ENCODE measurements at places on chromosomes 6 and 20.
A peak's percentile ranks its signal among the peaks of the same experiment; 100 is the strongest.

GRCh38 chr6:147167576-147168461 is 36.4 kb upstream of the STXBP5 start:
- no peak for DNase-seq

DNA sequence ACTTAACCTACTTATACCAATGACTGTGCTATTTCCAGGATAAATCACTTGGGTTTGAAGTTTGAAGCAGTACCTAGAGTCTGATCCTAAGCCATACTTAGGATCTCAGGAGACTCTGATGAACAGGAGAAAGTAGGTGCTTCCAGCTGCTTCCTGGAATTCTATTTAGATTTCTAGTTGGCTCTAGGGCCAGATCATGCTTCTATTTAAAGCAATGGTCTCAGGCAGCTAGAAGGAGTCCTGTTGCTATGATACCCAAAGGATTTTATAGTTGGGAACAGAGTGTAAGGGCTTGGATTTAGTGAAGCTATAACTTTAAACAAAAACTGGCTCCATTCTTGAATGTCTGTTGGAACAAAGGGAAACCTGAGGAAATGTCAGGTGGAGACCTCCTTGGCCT is 52.4 kb upstream of the TINAG start:
- DNase-seq: no peak

DNA sequence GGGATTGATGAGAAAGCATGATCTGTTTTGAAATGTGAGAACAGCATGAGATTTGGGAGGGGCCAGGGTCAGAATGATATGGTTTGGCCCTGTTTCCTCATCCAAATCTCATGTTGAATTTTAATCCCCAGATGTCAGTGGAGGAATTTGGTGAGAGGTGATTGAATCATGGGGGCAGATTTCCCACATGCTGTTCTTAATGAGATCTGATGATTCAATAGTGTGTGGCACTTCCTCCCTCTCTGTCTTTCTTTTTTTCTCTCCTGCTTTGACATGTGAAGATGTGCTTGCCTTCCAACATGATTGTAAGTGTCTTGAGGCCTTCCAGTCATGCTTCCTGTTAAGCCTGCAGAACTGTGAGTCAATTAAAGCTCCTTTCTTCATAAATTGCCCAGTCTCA is 1060.3 kb upstream of the CITED2 start:
- no peak for DNase-seq

DNA sequence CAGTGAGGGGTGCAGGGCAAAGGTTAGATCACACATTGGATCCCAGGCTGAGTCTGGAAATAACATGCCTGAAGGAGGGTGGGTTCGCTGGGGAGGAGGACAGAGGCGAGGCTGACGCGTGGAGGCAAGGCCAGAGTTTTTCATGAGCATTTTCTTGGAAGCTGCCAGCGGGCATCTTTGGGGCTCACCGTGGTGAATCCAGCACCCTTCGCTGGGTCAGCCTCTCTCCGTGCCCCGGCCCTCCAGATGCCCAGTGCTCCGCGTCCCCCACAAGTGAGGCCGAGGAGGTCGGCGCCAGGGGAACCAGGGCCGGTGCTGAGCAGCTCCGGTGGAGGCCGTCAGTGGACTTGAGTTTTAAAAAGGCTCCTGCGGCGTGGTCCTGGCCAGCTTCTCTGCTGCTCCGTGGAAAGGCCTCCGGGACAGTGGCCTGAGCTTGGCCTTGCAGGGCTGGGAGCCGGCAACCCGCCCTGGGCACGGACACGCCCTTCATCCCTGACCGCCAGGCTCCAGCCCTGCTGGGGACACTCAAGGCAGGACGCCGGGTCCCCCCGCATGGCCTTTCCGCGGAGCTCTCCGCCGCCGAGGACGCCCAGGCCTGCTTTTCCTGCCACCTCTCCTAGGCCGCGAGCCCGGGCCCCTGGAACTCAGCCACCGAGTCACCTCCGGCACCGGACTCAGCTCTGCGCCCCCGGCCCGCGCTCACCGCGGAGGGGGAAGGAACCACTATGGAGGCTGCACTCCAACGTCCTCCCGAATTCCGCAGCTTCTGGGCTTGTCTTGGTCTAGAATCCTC is 114.3 kb downstream of the THBS2 start:
- DNase-seq: no peak

- no peak for DNase-seq
These were observed 32.5 kb downstream of the PHACTR3 start for GRCh38 chr20:59636766-59637370.

DNA sequence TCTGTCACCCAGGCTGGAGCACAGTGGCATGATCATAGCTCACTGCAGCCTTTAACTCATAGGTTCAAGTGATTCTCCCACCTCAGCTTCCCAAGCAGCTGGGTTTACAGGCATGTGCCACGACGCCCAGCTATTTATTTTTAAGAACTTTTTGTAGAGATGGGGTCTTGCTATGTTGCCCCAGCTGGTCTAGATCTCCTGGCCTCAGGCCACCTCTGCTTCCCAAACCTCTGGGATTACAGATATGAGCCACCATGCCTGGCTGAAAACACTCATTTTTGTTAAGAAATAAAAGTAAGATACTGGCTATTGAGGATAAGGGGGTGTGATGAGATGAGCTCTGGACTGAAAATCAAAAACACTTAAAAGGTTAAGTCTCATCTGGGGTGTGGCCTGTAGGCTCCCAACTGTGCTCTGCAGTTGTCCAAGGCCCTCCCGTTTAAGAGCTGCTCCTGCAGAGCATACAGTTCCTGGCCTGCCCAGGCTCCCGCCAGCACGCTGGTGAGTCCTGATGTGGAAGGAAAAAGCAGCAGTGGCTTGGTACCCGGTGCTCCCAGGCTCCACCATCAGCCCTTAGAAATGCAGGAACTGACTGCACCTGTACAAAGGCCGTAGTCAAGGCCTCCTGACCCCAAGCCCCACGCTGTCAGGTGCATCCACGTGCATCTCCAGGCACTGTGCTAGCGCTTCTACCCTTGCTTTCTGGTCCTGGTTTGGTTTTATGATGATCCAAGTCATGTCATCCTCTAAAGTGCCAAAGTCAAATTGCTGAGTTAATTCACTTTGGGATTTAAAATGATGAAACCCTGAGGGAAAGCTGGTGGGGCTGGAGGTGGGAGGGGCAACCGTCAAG is 111.5 kb downstream of the TMEM242 start:
- DNase-seq: no peak

- DNase-seq: no peak
These were observed 2.3 kb downstream of the PXDC1 start for GRCh38 chr6:3749067-3749841.

DNA sequence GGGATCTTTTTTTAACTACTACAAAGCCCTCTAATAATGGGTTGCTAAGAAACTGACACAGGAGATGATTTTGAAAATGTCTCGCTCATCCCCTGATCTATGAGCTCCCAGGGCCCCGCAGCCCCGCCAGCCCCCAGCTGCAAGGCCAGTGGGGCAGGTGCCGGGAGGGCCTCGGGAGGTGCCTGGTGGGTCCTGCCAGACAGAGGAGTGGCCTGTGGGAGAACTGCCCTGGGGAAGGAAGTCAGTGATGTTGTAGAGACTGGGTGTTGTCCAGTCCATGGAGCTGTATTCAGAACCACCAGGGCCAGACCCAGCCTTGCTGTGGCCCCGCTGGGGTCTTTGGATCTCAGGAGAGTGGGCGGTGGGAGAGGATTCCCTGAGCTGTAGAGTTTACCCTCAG is 258.7 kb downstream of the TAF4 start:
- no peak for DNase-seq

DNA sequence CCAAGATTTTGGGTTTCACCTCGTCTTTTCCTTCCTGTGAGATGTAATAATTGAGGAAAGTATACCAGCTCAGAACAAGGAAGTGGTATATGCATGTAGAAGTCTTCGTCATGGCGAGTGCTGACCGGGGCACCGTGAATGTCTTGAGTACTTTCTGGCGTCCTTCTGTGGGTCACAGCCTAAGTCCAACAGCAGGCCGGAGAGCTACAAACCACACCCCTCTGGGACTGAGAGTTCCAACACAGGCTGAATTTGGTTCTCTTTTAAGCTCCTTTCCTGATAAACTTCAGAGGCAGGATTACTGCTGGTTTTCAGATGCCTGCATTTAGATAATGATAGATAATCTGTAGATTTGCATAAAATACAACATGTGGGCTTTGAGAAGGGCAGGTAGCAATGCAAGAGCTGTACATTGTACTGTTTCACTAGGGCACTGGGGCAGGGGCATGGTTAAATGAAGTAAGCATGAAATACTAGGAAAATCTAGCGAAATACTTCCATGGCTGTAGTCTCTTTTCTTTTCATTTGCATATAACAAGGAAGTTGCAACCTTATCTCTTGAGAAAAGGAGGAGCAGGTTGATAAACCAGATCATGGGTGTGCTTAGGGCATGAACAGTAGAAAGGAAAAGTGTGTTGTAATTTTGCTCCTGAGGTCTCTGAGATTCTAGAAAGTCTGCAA is at the start of gene ADTRP:
Gene ADTRP (minus strand): TSS at position 156 of the 681 bp plus-strand sequence. CDS start 44 bp downstream, at position 112.
- no peak for DNase-seq

DNA sequence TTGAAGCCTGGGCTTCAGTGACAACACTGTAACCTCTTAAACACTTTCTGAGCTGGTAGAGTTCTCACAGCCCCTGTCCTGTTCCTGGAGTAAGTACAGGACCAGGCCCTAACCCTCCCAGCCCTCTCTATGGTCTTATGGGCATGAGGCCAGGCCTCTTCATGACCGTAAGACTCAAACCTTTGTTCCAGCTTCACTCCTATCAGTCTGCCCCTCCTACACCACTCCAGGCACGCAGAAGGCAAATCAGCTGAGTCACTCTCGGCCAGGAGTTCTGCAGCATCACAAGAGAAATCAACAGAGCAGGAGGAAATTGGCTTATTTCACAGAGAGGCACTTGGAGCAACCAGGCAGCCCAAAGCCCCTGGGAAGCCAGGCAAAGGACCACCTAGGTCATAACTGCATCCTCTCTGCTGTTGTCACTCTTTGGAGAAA is 25.3 kb upstream of the CHD6 start:
- no peak for DNase-seq

- peak; percentile 83 for DNase-seq
These were observed at the start of gene DPM1 for GRCh38 chr20:50957798-50958614. TSS of gene DPM1 (minus strand) at chr20:50958532. CDS start at chr20:50958523, 9 bp downstream.

DNA sequence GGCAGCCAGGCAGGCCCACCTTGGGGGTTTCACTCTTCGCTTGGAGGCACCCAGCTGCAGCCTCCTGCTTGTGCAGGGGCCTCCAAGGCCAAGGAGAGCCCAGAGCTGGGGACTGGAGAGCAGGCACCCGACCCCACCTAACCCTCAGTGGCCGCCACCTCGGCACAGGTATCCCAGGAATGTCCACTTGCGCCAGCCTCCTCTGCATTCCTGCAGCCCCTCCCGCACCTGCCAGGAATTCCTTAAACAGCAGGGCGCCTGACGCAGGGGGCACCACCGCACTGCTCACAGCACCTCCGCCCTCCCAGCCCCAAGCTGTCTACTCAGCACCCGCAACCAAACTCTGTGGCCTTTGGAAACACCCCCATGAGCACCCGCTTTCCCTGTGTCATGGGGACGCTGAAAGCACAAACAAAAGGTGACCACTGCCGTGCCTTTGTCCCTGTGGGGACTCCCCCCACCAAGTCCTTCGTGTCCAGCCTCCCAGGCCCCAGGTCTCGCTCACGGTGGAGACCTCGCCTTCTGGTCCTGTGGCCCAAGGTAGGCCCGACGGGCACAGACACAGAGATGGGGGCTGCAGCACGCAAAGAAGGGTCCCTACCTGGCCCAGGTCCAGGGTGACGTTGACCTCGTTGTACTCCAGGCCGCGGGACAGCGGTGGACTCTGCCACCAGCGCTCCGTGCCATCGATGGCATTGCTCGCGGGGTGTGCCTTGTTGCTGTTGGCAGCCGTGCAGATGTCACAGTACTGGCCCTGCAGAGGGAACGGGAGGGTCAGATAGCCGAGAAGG is 5.1 kb downstream of the LAMA5 start:
- DNase-seq: no peak

GRCh38 chr20:11686820-11687543 is 230.7 kb upstream of the BTBD3 start:
- no peak for DNase-seq

DNA sequence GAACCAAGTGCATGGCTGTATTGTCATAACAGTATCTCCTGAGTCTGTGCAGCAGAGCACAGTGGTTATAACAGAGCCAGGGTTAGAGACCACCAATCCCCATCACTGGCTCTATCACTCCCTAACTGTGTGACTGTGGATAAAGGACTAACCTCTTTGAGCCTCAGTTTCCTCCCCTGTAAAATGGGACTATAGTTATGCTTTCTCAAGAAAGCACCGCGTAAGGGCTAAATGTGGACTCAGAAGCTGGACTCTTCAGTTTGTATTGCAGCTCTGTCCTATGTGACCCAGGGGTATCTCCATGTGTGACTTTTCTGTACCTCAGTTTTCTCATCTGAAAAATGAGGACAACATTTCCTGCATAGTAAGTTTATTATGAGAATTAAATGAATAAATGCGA is 59.9 kb downstream of the TRAM2 start:
- DNase-seq: no peak

DNA sequence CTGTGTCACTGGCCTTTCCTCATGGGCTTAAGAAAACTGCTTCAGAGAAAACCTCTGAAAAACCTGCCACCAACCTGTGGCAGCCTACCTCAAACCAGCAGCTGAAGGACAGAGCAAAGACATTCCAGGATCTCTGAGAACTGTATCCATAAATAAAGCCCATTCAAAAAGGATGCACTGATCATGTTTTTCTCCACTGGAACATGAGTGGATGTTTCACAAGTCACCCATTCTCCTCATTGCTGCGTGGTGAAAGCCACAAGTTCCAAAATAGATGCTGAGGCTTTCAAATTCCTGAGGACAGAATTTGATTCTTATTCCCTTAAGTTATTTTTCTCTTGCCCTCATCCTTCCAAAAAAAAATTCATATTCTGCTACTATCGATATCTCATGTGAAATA is 280.6 kb downstream of the KHDC1L start:
- DNase-seq: no peak

DNA sequence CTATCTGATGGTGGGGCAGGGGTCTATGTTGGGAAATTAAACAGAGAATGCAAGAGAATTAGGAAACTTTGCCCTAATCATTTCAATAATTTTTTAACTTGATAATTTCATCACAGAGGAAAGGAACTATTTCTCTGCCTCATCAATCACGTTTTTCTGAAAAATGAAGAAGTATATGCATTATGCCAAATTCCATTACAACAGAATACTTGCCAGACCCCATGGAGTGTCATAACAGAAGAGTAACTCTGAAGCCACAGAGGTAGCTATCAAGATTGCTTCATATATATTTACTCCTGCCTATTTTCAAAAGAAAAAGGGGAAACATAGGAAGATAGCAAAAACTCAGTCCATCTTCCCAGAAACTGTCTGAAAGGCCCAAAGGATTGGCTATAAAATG is 5.7 kb upstream of the USP49 start:
- DNase-seq: no peak

DNA sequence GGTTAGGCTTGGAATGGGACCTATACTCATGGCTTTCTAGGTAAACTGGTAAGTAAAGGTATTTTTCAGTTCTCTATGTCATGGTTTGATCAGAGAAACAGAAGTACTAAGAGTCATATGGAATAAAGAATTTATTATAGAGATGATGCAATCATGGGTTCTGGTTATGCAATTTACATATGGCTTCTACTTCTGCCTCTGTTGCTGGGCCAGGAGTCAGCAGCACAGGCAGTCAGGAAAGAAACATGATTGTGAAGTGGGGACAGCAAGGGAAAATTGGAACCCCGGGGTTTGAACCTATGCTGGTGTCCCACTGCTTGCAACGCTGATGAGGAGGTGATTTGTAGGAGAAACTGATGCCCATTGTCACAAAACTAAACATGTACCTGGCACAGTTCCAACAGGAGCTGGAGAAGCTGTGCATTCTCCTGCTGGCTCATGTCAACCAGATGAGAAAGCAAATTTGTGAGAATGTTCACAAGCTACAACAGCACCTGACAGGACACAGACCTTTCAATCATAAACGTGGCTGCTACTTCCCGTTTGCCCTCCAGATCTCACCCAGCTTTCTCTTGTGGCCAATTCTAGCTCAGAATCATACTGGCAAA is 887.1 kb downstream of the TFAP2A start:
- DNase-seq: no peak

- DNase-seq: no peak
These were observed 51.0 kb upstream of the CLDN20 start for GRCh38 chr6:155212616-155213380.

All from activated naive CD8-positive, alpha-beta T cell treated with anti-CD3 and anti-CD28 coated beads for 36 hours (primary cell).